Stimulated activated CD4-positive, alpha-beta T cell treated with anti-CD3 and anti-CD28 coated beads, TNF-alpha, amount 100 ng/mL, for 48 hours (primary cell): ENCODE measurements at places on chromosomes 4 and X.

DNA sequence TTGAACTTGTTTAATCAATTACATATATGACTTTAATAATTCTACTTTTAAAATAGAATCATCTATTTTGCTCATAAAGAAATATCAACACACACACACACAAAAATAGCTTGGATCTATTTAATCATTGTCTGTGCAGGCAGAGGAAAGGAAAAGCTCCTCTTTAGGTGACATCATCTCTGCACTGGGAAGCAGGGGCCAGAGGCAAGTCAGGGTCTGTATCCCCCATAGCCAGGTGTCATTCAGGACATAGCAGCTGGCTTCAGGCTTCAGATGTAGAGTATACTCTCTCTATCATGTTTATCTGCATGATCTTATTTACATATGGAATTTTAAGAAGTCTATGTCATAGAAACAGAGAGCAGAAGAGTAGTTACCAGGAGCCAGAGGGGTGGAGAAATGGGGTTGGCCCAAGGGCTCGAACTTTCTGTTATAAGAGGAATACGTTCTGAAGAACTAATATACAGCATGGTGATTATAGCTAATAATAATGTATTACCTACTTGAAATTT, 110.4 kb upstream of the LDB2 start:
- no peak for DNase-seq

- no peak for DNase-seq
These were observed 840.6 kb downstream of the NLGN4X start for GRCh38 chrX:5388087-5388486.

GRCh38 chrX:74923942-74924448, 1.3 kb downstream of the NEXMIF start:
- DNase-seq, result no peak

GRCh38 chrX:50671661-50672060, 142.3 kb downstream of the SHROOM4 start:
- DNase-seq, result no peak

GRCh38 chr4:1406981-1407656, 877 bp upstream of the NKX1-1 start:
- DNase-seq, result no peak

DNA sequence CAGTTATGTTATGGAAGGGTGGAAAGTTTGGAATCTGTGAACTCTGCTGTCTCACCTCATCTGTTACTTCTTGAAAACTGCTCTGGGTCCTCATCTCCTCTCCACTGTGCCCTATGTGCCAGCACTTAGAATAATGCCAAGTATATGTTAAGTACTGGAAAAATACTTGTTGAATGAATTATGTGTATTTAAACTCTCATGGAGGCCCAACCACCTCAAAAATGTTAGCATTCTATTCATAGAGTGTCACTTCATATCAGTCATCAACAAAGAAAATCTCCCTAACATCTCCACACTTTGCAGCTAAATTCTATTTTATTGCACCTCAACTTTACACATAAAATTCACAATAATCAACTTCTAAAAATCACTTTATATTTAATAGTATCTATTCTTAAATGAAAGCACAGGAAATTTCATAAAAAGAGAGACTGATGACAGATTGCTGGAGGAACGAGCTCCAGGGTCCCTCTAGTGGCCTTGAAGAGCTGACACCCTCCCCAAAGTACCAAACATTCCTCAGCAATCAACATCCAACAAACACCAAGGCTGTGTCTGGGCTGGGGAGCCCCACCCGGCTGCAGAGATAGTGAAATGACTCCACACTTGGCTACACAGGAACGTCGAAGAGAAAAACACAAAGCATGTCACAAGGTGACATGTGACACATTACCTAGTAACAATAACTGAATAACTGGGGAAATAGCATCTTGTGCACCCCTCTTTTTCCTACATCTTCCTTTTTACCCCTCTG, 45.8 kb downstream of the SLC39A8 start:
- no peak for DNase-seq

DNA sequence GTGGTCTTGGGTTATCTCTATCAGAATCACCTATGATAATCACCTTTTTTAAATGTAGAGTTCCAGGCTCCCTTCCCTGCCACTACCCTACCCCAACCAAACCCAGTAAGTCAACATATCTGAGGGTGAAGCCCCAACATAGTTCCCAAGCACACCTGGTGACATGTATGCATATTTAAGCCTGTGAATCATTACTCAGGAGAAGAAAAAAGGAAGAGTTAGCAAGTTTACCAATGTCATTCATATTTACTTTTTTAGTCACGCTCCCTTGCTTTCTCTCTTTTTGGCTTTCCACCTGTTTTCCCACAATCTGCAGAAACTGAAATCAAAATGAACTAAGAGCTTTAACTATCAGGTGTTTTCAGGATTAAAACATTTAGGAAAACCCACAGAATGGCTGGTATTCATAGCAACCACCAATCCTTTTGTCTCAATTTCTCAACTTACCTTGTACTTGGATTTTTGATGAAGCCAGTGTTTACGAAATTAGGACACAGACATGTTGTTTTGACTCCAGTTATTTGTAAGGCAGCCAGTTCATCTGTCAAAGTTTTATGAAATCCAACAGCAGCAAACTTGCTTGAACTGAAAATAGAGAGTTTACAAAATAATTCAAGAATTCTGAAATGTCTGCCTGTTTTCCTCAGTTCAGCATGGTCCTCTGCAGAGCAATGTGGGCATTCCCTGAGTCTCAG, 34.0 kb downstream of the HSD17B11 start:
- no peak for DNase-seq

DNA sequence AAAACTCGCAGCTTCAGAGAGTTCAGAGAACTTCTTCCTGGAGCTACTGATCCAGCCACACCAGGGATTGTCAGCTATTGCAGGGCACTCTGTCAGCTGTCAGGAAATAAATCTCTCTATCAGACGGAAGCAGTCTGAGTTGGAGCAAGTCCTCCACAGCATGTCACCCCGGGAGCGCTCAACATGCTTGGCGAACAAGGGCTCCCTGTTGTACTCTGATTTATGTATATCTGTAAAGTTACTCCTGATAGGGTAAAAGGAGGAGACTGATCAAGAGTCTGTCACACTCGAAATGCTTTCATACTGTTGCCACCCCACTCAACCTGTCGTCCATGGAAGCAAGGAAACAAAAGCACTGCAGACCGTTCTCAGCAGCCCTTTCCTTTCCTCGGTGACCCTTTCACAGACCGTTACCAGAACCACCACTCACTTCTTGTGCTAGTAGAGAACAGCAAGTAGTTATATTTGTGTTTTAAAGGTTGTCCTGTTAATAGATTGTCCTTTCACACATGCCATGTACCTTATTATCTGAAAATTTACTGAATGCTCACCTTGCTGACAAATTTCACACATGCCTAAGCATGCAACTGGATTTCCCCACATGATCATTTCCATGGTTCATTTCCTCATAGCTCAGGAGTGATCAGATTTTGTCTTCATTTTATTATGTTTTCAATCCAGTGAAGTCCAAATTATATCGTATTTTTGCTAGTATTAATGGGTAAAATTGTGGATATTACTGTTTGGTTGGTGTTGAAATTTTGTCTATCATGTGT, 2108.9 kb upstream of the TENM3 start:
- DNase-seq, result no peak

GRCh38 chr4:37767546-37767945, 58.9 kb upstream of the PGM2 start:
- no peak for DNase-seq

- no peak for DNase-seq
These were observed 77.6 kb downstream of the CCKAR start for GRCh38 chr4:26412381-26413372.

DNA sequence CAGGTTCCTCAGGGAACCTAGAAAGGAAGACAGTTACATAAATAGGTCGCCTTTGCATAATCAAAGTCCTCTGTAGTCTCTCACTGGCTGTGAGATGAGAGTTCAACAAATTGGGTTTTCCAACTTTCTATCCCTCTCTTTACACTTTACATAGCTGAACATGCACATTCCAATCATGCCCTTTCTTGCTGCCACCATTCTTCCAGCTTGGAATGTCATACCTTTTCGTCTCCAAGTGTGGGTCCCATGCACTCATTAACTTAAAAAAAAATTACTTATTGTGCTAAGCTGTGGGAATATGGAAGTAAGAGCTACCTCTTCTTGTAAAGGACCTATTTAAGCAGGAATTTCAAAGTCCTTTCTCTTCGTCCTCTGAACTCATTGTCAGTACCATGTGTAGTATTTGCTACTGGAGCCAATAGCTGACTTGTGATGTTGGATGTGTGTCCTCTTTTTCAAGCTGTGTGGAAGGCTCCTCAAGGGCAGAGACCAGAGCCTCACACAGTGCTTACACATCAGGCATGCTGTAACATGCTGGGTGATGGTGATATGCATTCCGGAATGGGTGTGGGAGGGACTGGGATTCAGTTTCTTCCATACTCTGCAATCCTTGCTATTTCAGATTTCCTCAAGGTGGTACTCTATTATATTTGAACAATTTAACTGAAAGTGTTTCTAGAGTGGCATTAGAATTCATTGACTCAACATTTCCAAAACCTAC, 7.1 kb downstream of the ENOPH1 start:
- no peak for DNase-seq

GRCh38 chrX:41116948-41117347, 31.7 kb downstream of the USP9X start:
- no peak for DNase-seq

GRCh38 chr4:169716677-169717076, 41.1 kb downstream of the HPF1 start:
- DNase-seq, result no peak

- DNase-seq, result no peak
These were observed 738.3 kb downstream of the STPG2 start for GRCh38 chr4:97404876-97405523.

- DNase-seq, result no peak
These were observed 11.9 kb upstream of the CAPN6 start for GRCh38 chrX:111282139-111282538.

DNA sequence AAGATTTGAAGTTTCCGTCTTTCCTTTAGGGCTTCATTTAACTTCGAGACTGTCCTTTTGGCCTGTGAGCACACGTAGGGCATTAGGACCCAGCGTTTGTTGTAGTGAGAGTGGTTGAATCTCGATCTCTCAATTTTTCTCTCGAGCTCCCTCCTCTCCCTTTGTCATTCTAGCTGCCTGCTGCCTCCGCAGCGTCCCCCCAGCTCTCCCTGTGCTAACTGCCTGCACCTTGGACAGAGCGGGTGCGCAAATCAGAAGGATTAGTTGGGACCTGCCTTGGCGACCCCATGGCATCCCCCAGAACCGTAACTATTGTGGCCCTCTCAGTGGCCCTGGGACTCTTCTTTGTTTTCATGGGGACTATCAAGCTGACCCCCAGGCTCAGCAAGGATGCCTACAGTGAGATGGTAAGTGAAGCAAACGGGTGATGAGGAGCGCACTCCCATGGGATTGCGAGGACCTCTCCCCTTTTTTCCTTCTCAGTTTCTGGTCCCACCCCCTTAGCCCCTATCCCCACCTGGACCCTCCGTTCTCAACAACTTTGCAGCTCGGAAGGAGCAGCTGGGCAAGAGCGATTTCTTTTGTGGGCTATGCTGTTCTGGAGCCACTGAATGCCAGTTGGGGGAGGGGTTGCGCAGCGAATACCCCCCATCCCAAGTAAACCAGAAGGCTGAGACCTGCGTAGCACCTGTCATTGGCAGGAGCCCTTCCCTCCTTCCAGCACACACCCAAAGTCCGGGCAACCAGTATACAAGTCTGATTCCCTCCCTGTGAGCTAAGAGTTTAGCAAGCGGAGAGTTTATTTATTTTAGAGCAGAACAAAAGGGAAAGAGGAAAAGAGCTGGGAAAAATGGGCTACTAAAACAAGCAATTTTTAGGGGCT, at the start of gene TMEM35A:
TSS of gene TMEM35A (plus strand) at position 164 of the 883 bp plus-strand sequence. CDS start at position 288, 124 bp downstream.
- no peak for DNase-seq

- no peak for DNase-seq
These were observed 498.4 kb downstream of the PACRGL start for GRCh38 chr4:21198683-21199082.

GRCh38 chr4:85257817-85258370, 217.1 kb upstream of the ARHGAP24 start:
- DNase-seq, result no peak

- DNase-seq, result no peak
These were observed 69.9 kb downstream of the GATB start for GRCh38 chr4:151690876-151691275.

DNA sequence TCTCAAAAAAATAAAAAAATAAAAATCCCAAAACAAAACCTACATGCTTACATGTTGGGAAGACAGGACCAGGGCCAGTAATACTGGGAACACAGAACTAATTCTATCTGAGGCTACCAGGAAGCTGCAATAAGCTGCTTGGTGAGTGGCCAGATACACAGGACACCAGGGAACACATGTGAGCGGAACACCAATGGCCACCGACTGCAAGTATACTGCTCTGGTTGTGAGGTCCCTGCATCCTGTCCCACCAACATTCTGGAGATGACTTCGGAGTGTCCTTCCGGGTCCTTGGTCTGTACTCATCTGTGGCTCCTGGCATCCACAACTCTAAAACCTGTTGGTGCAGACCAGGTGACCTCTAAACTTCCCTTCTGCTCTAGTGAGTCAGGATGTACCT, 2.7 kb downstream of the TNIP2 start:
- no peak for DNase-seq

DNA sequence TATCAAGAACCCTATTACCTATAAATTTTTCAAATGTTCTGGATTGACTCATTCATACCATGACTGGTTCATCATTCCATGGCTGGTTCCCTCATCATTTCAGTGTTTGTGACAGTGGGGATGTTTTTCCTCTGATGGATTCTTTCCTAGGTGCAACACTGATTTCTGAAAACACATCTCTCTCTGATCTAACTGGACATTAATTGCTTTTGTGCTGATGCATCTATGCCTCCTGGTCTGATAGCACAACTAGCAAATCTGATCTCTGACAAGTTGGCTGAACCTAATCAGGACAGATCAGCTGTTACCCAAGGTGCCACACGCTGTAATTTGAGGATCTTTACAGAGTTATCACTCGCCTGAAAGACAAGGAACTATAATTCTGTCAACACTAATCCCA, 140.2 kb downstream of the LDB2 start:
- DNase-seq, result no peak

GRCh38 chrX:78957768-78958130, 12.6 kb downstream of the P2RY10 start:
- no peak for DNase-seq

GRCh38 chr4:119240128-119240527, 27.6 kb downstream of the USP53 start:
- no peak for DNase-seq

DNA sequence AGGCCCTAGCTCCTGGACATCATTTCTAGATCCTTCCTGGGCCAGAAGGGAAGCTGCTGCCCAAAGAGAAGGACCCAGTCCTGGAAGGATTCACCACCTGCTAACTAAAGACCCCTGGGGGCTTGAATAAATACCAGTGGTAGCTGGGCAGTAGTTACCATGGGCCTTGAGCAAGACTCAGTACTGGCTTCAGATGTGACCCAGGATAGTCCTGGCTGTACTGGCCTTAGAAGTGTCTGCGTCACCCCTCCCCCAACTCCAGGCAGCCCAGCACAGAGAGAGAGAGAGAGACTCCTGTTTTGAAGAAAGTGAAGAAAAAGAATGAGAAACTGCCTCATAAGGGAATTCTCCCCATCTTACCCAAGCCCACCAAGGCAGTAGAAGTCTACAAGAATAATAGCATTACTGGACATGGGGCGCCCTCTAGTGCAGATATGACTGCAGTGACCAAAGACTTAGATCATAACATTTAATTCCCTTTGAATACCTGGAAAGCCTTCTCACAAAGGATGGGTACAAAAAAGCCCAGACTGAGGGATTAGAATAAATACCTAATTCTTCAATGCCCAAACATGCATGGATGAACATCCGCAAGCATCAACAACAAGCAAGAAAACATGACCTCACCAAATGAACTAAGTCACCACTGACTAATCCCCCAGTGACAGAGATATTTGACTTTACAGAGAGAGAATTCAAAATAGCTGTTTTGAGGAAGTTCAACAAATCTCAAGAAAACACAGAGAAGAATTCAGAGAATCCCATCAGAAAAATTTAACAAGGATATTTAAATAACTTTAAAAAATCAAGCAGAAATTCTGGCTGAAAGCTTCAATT, 171.8 kb downstream of the HNRNPD start:
- peak; percentile 28 for DNase-seq
